ENCODE measurements at places on chromosomes 5 and 9.

- DNase-seq = no peak
Observed at GRCh38 chr5:89756955-89757354, 652.6 kb downstream of the CETN3 start.

DNA sequence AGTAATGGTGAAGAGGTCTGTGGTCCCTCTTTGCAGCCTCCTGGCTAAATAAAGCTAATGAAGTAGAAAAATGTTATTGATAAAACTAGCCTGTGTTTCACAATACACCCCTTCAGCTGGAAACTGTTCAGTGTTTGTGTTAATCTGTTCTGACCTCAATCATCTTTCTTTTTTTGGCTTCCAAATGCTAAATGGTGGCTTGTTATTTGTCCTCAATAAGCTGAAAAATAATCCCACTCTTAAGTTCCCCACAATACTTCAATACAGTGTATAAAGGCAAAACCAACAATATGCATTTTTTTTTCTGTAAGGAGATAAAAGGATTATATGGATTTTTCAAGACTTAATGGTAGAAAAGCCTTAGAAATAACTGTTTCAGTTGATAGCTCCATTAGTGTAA, 560.5 kb downstream of the TUSC1 start:
- no peak for DNase-seq

DNA sequence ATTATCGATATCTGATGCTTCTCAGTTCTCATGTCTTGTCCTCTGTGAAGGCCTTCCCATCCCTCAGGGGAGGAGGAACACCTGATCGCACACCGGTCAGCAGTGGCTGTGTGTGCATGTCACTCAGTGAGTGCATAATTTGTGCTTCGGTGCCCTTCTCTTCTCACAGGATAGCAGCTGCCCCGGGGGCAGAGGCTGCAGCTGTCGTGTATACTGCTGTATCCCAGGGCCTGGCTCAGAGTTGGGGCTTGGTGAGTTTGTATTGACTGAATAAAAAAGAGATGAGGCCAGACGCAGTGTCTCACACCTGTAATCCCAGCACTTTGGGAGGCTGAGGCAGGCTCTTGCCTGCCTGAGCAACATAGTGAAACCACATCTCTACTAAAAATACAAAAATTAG, 49.7 kb upstream of the NCS1 start:
- DNase-seq = no peak

- DNase-seq = no peak
Observed at GRCh38 chr5:57211039-57211438, 37.2 kb downstream of the GPBP1 start.

- DNase-seq = no peak
Observed at GRCh38 chr5:164306662-164307061, 801.2 kb downstream of the MAT2B start.

GRCh38 chr5:173573126-173573960, 43.1 kb downstream of the BOD1 start:
- DNase-seq = peak; percentile 40

GRCh38 chr9:124309667-124310084, 51.9 kb downstream of the NEK6 start:
- no peak for DNase-seq

DNA sequence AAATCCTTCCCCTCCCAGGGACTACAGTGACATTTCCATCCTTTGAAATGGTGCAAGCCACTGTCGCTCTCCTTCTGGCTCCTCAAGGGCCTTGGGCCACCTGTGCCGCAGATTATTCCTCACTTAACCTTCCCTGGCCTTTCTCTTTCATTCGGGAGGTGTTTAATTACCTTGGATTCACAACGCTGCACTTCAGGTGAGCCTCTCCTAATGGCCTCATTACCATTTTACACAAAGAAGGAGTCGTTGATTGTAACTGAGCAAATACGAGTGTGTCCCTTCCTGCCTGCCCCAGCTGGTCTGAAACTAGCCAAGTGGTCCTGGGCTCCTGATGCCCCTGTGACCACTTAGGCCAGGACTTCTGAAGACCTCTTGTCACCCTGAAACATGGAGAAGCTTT, 205.0 kb downstream of the CRB2 start:
- no peak for DNase-seq

DNA sequence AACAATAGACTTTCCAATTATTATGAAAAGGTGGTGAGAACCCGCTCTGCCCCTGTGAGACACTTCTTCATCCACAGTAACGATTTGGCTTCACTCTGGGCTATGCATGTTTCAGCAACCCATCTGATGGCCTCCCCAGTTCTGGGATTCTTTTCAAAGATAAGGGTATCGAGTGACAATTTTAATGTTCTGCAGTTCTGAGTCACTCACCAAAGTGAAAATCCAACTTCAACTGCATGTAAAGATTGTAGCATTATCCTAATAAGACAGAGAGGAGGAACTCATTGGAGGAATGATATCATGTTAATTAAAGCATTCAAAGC, 1078.3 kb upstream of the SEMA6A start:
- DNase-seq = no peak

- no peak for DNase-seq
Observed at GRCh38 chr5:177314376-177315342, 3.0 kb upstream of the MXD3 start.

DNA sequence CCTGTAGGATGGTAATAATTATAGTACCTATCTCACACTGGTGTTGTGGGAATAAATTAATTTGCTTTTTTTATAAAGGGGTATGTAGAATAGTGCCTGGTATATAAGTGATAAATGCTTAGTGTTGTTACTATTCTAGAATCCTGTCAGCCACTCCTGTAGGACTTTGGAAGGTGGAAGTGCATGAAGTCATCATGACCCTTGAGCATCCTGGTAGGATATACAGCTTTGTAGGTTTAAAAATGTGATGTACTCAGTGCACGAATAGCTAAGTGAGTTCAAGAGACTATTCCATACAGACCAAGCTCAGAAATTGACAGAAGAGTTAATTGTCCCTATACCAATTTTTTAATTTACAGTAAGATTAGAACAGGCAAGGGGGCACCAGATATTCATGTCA, 258.8 kb upstream of the RFX3 start:
- DNase-seq = no peak

- no peak for DNase-seq
Observed at GRCh38 chr5:177307544-177308363, 3.9 kb downstream of the MXD3 start.

GRCh38 chr9:99030092-99030511, 74.8 kb upstream of the TGFBR1 start:
- no peak for DNase-seq

GRCh38 chr9:113619491-113620376, 156.2 kb downstream of the RGS3 start:
- DNase-seq = no peak

DNA sequence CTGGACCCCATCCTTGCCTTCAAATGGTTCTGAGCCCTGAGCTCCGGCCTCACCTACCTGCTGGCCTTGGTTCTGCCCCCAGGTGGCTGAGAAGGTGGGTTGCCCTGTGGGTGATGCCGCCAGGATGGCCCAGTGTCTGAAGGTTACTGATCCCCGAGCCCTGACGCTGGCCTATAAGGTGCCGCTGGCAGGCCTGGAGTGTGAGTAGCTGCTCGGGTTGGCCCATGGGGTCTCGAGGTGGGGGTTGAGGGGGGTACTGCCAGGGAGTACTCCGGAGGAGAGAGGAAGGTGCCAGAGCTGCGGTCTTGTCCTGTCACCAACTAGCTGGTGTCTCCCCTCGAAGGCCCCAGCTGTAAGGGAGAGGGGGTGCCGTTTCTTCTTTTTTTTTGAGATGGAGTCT, 5.2 kb downstream of the CEL start:
- DNase-seq = no peak

DNA sequence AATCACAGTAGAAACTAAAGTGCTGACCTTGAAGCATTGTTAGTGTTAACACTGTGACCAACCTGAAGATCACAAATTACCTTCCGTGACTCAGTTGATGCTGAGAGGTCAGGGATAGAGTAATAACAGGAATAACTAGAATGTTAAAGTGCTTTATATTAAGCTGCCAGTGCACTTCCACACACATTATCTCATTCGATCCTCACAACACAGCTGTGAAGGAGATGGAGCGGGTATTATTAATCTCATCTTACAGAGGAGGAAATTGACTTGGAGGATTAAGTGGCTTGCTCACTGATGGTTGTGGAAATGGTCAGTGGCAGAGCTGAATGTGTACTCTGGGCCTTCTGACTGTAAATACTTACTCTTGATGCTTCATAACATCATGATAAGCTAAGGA, 252.5 kb upstream of the DMRT1 start:
- no peak for DNase-seq

DNA sequence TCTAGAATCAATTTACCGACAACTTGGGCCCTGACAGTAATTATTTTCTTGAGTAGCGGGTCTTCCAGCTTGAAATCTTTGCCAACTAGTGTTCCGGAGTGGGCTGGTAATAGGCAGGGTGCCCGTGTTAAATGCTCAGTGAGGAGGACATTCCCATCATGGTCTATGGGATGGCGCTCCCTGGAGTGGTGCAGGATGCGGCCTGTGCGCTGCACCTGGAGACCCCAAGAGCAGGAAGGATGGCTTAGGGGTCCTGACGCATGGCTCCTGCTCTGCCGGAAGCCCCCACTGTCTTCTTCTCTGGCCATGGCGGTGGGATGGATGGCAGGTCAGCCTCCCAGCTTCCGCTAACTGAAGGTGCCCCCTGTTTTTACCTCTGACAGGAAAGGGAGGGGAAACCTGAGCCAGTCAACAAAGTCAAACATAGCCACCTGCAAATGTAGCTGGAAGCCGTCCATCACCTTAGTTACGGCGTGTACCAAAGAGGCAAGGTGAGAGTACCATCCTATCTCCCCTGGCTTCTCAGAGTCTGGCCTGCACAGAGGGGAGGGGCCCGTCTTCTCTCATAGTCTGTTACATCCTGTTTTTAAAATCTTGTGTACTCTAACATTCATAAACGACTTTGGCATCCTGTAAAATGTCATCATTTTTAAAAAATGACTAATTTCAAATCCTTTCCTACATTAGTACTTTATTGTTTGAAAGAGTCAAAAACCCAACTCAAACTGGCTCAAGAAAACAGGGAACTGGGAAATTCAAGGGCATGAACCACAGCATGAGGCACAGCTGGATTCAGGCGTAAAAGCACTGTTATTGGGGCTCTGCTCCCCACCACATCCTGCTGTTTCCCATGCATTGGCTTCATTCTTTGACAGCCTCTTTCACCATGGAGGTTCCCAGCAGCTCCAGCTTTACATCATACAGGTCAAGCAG, 28.5 kb upstream of the UNC5A start:
- DNase-seq = no peak

GRCh38 chr9:112097712-112098688, 77.1 kb downstream of the SUSD1 start:
- peak; percentile 54 for DNase-seq

DNA sequence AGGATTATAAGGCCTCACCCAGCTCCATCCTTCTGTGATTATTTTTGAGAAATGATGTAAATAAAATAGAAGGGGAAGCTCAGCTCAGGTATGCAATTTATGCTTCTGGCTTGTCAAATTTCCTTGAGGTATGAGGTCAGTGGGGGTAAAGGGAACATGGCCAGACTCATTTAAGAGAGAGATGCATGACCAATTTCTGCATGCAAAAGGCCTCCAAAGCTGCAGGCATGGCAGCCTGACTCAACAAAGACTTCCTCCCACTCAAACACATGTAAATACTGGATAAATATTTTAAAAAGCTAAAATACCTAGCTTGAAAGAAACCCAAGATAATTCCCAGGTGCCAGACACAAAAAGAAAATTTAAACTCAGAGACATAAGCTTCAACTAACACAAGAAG, 101.4 kb upstream of the SLC1A3 start:
- no peak for DNase-seq

DNA sequence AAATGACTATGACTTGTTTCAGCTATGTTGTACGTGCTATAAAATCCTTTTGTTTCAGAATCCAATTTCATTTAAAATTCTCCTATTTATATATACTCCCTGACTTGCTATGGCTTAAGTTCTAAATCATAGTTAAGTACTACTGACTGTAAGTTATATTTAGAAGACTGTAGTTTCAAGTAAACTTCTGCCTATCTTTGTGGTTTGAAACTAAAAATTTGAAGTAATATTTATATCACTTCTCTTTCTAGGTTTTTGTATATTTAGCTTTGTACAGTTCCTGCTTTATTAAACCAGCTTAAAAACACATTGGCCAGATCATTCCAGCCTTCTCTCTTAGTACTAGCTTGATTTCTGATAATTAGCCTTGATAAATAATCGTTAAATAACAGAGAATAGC, 196.3 kb downstream of the MLLT3 start:
- no peak for DNase-seq

DNA sequence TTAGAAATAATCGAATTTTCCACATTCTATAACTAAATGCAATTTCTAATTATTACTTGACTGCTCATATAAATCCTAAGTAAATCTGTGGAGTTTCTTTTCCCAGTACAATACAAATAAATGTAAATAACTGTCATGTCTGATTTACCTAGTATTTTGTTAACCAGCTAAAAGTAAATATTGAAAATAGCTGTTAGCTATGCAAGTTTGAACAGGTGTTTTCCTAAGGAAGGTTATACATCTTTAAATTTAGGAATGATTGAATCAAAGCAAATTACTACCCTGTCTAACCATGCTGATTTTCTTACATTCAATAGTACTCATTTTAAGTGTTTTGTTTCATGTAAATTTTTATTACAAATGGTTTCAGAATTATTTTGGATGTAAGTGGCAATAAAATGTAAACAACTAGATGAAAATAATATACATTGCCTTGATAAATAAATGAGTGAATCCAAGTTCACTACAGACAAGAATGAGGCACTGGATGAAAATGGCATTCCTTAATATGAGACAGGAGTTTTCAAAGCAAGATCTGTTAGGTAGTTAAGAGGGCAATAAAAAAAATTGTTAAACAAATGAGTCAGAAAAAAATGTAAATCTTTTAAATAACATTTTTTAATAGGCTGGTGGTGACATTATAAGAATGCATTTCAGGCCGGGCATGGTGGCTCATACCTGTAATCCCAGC, 15.8 kb downstream of the MCIDAS start:
- no peak for DNase-seq

DNA sequence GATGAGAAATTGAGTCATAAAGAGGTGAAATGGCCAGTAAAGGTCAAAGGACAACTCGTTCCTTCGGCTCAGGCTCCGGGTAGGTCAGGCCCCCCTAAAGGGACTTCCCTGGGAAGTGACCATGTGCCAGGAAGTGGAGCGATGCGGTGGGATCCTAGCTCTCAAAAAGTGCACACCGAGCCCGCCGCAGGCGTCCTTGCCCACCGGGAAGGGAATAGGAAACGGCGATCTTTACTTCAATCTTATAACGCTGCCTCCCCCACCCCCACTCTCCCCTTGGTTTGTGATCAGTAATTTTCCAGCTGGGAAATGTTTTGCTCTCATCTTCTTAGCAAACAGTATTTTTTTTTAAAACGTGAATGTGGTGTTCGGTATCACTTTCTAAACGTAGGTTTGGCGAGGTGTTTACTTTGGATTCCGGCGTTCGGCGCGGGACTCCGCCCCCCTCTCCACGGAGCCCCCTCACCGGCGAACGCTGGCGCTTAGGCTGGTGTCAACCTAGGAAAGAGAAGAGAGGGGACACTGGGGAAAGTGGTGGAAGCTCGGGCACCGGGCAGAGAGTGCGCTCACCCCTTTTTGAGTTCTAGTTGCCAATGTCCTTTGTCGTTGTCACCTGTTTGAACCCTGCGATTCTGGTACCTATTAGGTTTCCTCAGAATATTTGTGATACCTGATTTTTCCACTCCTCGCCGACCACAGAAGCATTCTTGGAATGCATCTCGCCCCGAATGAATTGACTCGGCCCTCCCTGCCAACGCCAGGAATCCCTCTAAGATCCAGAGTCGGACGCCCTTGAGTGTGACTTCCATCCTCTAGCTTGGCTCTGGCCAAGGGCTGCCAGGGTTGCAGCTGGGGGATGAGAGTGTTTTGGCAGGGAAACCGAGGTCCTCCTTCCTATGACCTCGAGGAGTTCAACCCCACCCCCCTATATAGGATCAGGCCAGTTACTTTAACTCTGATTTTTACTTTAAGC, 1.8 kb upstream of the KLF4 start:
- no peak for DNase-seq

GRCh38 chr5:122219436-122220166, 90.3 kb downstream of the ZNF474 start:
- DNase-seq = no peak

Data from stimulated activated CD4-positive, alpha-beta T cell treated with anti-CD3 and anti-CD28 coated beads, Interleukin-2, amount 100 ng/mL, for 4 hours (primary cell).